NCI-H460 (cell line): ENCODE measurements at places on chromosomes 1 and 21. TPM values are rescaled to one million over a fixed set of nuclear protein-coding genes. Genes with fewer than 3 reads are reported as not detected.

- DNase-seq = no peak
Measured at GRCh38 chr1:117607471-117607870, 1.6 kb downstream of the TENT5C start.

- DNase-seq = no peak
Measured at GRCh38 chr1:231416901-231417300, 5.2 kb downstream of the EGLN1 start.

DNA sequence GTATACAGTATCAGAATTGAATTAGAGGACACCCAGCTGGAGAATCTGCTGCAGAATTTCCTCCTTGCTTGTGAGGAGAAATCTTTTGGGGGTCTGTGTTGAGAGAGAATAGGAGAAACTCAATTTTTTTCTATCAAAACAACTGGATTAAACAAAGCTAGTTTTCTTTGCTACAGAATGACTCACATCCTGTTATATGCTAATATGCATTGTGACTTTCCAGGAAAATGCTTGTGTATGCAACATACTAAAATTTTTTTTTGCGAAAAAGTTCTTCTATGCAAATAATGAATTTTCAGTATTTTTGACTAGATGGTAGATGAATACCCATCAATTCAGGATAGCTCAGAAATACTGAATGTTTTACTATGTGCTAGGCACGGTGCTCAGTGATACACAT is 2.2 kb downstream of the VAMP4 start:
- no peak for DNase-seq

DNA sequence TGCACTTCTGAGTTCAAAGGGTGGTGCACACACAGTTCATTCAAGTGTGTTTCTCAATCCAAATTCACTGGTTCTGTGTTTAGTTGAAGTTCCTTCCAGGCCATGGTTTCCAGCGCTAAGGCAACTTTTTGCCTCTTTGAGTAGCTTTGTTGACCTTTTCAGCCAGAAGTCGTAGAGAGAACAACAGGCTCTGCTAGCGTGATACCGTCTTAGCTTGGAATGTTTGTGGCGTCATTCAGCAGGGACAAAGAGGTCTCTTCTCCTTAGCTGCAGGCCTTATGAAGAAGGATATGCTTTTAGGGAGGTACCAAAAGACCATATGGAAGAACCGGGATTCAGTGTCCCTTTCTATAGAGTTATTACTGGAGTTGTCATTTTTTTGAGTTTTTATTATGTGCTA is 65.7 kb downstream of the CNIH3 start:
- DNase-seq = no peak

GRCh38 chr1:245822996-245823395 is 668.2 kb downstream of the KIF26B start:
- DNase-seq = peak; percentile 42

GRCh38 chr1:208110296-208110695 is 133.9 kb downstream of the PLXNA2 start:
- no peak for DNase-seq

GRCh38 chr1:72678683-72679082 is 396.3 kb upstream of the NEGR1 start:
- no peak for DNase-seq

DNA sequence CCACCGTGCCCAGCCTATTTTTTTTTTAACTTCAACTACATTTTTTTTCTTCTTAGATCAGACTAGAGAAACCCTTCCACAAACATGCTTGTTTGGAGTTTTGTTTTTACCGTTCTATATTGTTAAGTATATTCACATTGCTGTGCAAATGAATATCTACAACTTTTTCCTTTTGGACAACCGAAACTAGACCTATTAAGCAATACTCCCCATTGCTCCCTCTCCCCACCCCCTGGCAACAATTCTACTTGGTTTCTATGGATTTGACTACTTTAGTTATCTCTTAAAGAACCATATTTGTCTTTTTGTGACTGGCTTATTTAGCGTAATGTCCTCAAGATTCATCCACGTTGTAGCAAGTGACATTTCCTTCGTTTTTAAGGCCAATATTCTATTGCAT is 19.1 kb downstream of the ETNK2 start:
- DNase-seq = no peak

DNA sequence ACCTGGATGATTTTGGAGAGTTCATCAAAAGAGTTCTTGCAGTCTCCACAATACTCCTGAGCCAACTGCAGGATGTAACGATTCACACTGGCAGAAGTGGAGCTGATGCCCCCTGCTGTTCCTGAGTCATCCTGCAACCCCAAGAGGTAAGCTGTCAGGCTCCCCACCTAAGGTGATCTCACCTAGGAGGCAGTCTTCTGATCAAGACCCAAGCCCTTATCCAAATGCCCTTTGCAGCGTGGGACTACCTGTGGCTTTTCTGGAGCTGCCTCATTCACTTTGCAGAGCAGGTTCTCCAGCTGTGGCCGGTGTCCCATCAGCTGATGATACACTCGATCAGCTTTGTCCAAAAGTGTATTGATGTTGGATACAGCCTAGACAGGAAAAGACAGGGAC is 96.4 kb downstream of the UBR4 start:
- peak; percentile 21 for DNase-seq

DNA sequence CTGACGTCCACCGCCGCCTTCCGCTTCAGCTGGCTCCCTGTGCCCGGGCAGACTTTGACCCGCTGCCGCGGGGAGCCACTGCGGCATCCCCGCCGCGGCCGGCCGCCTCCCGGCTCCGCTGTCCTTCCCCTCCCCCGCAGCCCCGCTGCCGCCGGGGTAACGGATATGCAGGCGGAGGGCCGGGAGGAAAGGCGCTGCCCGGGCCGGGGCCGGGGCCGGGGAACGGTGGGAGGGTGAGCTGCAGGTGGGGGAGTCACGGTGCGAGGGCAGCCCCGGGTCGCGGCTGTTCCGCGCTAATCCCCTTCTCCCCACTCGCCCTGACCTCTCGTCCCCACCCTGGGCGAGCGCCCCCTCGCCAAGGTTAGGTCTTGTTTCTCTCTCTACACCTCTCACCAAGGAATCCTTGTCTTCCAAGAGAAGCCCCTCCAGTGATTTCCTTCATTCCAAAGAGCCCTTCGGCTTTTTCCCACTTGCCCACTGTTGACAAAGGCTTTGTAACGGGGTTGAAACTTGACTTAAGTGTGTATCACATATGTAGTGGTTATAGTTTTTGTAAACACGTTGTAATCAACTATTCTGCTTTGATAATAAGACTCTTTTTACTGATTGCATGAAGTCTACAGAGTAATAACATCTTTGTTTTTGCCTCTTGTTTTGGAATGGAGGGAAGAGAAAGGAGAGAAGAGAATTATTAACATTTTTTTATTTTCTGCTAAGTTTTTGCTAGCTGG is 669 bp downstream of the XPR1 start:
- DNase-seq = peak; percentile 37

DNA sequence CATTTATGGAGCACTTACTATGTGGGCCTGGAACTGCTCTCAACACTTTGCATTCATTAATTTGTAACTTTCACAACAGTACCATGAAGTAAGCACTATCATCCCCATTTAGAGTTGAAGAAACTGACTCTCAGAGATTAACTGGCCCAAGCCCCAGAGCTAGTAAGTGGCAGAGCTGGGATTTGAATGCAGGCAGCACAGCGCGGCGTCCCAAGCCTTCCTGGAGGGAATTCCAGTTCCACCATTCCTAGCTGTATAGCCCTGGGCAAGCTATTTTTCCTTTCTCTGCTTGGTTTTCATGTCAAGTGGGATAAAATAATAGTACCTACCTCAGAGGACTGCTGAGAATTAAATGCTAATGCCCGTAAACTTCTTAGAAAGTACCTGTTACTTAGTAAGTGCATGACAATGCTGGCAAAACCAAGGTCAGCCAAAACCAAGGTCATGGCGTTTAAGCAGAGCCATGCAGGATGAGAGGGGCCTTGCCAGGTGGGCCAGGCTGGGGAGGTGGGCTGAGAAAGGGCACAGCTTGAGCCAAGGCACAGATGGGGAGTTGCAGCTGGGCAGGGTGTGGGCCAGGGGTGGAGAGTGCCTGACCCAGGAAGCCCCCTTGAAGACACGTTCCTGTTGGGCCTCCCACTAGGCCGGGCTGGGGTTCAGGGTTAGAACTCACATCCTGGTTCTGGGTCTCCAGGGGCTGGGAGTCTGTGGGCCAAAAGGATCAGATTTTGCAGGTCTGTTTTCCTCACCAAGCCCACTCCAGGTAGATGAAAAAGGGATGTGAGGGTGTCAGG is 4.6 kb upstream of the KNCN start:
- no peak for DNase-seq

DNA sequence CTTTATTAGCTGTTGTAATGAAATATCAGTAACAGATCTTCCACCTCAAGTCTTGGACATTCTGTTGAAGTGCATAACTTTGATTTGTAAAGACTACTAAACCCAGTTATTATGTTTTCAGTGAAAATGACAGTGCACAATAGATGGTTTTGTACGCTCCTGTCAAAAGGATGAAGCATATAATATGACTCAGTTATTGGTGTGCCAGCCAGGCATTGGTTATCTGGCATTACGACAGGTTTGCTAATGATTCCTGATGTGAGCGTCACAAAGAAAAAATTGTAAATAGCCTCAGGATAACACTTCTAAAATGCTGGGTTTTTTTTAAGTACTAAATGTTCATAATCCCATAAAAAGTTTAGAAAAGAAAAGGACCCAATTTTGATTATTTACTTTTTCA is 147.9 kb downstream of the MAGI3 start:
- DNase-seq = no peak

DNA sequence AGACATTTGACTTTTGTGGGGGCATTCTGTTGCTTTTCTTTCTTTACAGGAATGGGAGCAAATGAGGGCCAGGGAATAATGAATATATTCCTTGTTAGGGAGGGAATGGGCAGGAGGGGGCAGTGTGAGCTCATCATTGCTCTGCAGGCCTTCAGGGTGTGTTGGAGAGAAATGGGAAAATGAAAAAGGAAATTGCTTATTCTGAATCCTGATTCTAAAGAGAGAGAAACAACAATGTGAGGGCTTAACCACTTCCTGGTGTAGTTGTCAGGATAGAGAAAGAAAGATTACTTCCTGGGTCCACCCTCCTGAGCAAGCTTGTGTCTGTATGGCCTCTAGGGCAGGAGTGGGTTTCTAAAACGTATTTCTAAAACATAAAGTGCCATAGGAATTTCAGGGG is 28.3 kb downstream of the VANGL2 start:
- peak; percentile 37 for DNase-seq

DNA sequence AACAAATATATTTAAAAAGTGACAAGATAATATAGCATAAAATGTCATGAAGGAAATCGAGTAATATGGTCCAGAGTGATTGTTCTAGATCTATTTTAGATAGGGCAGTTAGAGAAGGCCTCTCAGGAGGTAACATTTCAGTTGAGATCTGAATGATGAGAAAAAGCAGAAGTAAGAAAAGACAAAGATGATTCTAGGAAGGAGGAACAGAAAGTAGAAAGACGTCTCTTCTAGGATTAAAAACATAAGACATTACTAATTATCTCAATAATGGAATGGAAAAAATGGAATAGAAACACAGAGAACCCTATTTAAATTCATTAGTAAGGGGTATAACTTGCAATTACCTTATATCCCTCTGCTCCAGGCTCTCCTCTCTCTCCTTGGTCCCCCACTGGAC is 130.0 kb upstream of the ZNHIT6 start:
- DNase-seq = no peak

- DNase-seq = no peak
Measured at GRCh38 chr1:89243046-89243445, 29.6 kb downstream of the GBP5 start.

GRCh38 chr1:227343727-227344551 is 25.6 kb upstream of the CDC42BPA start:
- DNase-seq = peak; percentile 71

GRCh38 chr1:11046625-11047365 is at the start of gene MASP2:
MASP2 (minus strand) TSS chr1:11047239; CDS start chr1:11047207, 32 bp downstream.
- no peak for DNase-seq

- DNase-seq = no peak
Measured at GRCh38 chr1:41507110-41507720, 22.7 kb upstream of the EDN2 start.

DNA sequence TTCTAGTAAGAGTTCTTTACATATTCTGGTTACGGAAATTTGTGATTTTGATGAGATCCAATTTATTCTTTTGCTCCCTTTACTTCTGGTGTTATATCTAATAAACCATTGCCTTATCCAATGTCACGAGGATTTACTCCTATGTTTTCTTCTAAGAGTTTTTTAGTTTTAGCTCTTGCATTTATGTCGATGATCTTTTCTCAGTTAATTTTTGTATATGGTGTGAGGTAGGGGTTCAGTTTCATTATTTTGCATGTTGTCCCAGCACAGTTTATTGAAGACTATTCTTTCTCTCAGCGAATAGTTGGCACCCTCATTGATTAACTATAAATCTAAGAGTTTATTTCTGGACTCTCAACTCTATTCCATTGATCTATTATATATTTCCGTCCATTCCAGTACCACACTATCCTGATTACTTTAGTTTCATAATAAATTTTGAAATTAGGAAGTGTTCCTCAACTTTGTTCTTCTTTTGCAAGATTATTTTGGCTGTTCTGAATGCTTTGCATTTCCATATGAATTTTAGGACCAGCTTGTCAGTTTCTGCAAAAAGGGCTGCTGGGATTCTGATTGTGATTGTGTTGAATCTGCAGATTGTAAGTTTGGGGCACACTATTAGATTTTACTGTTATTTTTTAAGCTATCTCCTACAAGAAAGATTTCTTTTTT is 4.0 kb downstream of the KDM1A start:
- no peak for DNase-seq

GRCh38 chr21:44057960-44058651 is 46.0 kb downstream of the TRAPPC10 start:
- DNase-seq = no peak

- no peak for DNase-seq
Measured at GRCh38 chr21:39696196-39696595, 48.8 kb upstream of the IGSF5 start.

DNA sequence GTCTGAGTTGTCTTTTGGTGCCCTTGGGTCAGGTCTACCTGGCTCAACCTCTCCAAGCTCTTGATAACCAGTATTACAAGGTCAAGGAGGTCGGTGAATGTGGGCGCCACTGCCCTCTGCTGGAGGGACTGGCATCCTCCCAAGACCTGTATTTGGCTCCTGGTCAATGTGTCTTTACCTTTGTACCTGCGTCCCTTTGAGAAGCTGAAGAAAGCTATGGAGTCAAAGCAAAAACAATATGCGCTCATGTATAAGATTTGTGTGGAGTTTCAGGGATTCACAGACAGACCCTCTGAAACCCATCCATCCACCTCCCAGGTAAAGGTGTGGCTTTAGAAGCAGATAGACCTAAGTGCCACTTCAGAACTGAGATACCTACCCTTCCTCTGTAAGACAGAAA is 61.8 kb upstream of the NBL1 start:
- DNase-seq = no peak

LAMB3 gene
- total RNA-seq = 19.1 and 19.7 TPM in 2 replicates

ECM1 gene
- total RNA-seq = 11.7 and 12.0 TPM in 2 replicates

FAM43B gene
- not detected in 2 replicates for total RNA-seq

LINGO4 gene
- not detected in 2 replicates for total RNA-seq

PCNT gene
- 11.1 and 14.1 TPM in 2 replicates for total RNA-seq

SPATC1L gene
- total RNA-seq = 6.2 and 10.3 TPM in 2 replicates

LCE2B gene
- not detected in 2 replicates for total RNA-seq

CFHR3 gene
- 3.6 and 5.0 TPM in 2 replicates for total RNA-seq

RAB4A gene
- 24.2 and 39.2 TPM in 2 replicates for total RNA-seq

LEMD1 gene
- total RNA-seq = not detected in 2 replicates

LYPD8 gene
- not detected in 2 replicates for total RNA-seq

LRRC53 gene
- total RNA-seq = not detected in 2 replicates

HRNR gene
- not detected in 2 replicates for total RNA-seq
